ENCODE measurements at places on chromosomes 4 and X.

DNA sequence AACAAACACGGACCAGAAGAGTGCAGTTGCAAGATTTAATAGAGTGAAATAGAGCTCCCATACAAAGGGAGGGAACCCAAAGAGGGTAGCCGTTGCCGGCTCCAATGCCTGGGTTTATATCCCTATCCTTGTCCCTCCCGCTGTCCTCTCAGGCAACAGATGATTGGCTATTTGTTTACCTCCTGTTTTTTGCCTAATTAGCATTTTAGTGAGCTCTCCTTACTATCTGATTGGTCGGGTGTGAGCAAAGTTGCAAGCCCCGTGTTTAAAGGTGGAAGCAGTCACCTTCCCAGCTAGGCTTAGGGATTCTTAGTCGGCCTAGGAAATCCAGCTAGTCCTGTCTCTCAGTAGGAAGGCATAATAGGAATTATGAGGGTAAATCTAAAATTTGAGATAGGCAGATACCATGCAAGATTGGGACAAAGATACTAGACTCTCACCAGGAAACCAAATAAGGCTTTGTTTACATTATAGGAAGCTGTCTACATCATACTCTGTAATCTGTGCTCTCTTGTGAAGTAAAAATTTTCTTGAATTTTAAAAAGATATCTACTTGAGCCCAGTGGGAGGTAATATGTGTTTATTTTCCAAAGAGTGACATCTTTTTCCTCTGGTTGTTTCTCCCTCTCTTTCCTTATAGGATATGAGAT is 65.9 kb downstream of the ATP10D start:
- DNase-seq: no peak

DNA sequence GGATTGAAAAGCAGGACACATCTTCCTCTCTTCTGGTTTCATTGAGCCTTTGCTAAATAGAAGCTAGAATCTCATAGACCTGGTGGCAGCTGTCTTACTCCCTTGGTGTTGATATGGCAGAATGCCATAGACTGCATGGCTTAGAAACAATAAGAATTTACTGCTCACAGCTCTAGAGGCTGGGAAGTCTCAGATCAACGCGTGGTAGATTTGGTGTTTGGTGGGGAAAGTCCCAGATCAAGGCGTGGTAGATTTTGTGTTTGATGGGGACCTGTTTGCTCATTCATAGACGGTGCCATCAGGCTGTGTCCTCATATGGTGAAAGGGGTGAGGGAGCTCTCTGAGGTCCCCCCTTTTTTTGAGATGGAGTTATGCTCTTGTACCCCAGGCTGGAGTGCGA is 57.6 kb upstream of the PPP2R3B start:
- DNase-seq: no peak

DNA sequence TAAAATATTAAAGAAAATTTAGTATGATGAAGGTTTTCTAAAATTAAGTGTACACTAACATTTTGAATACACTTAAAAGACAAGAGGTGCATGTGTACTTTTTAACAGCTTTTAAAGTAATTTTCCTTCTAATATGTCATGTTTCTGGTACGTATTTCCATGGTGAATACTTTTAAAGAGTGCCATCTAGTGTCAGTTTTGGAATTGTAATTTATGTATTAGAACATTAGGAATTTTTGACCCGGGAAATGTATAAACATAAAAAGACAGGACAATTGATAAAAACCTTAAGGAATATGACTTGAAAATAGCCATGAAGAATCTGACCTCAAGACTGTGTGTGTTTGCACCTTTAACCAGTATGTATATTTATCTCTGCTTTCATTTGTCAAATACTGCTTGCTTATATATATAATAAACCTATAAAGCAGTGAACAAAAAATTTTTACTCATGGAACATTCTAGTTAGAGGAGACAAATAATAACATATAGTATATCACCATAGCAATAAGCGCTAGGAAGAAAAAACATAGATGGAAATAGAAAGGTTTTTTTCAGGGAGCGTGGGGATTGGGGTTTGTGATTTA is 7.2 kb downstream of the GSTCD start:
- DNase-seq: peak; percentile 38

- DNase-seq: no peak
Observed at GRCh38 chr4:1983846-1984405, 24.8 kb downstream of the NELFA start.
